ENCODE measurements at places on chromosomes 7 and 10.

GRCh38 chr7:93622036-93623033, 47.8 kb upstream of the CALCR start:
- no peak for DNase-seq

- DNase-seq, result no peak
Measured at GRCh38 chr7:841943-842342, 9.7 kb downstream of the SUN1 start.

GRCh38 chr10:10010397-10010796, 1007.3 kb upstream of the CELF2 start:
- no peak for DNase-seq

DNA sequence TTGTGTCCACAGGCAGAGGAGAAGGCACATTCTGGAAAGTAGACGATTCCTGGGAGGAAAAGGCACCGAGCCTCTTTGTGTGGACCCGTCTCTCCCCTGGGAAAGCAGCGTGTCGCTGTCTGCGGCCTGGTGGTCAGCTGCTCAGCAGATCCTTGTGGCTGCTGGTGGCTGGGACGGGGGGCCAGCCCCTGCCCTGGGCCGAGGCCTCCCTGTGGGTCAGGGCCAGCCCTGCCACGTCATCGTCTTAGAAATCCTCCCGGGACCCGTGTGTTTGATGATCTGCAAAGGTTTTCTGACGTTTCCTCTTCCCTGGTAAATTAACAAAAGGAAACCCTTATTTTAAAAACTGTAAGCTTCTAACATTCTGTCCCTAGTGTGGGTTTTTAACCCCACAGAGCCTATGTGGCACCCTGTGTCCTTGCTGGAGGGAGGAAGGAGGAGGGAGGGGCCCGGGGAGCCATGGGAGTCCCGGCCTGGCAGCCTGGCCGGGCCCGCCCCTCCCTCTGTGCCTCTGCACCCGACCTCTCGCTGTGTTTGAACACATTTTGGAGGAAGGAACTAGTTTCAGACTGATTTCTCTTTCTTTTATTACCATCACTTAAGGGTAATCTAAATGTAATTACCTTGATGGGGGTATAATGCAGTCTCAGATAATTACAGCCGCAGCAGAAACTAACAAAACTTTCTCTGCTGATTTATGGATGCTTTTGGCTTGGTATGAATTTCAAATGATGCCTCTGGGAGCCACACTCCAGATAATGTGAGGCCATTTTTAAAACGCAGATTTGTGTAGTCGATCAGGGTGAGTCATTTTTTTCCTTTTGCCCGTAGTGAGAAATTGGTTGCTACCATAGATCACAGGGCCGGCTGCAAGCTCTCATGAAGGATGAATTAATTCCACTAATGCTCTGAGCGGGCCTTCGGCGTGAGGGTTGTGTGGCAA, 85.5 kb downstream of the NKX6-2 start:
- DNase-seq, result no peak

GRCh38 chr7:33193308-33193864, 64.0 kb downstream of the BBS9 start:
- no peak for DNase-seq

- no peak for DNase-seq
Measured at GRCh38 chr7:15470825-15471668, 90.8 kb downstream of the AGMO start.

DNA sequence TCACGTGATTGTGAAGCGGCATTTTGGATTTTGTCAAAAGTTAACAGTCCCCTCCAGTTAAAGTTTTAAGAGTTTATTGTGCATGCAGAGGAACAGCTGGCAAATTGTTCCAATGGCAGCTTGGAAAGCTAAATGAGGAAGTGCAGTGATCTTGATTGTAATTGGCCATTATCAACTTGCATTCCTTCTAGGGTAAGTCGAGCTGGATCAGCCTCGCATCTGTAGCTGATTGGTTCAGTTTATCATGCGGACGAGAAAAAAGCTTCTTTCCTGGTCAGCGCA, 566 bp downstream of the ZNF789 start:
- DNase-seq, result no peak

DNA sequence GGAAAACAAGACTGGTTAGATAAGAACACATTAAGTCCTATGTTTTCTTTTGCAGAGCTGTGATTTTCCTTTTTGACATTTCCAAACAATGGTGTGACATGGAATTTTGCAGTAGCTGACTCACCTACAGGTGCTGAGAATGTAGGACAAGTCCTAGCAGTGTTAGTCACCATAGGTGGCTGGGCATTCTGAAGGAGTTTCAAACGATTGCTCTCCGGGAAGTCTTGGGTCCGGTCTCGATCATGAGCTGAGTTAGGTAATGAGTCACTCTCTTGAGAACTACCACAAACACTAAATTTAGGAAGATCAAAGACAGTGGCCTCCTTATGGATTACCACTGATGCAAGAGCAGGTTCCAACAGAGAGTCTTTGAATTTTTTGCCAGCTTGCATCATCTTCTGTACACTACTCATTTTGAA, 3.6 kb downstream of the FIGNL1 start:
- DNase-seq, result no peak

Measured in esophagus squamous epithelium (tissue), 5 donors.